Activated CD8-positive, alpha-beta memory T cell treated with anti-CD3 and anti-CD28 coated beads for 36 hours (primary cell): ENCODE measurements at places on chromosomes 1 and 21. TPM values are rescaled to one million over a fixed set of nuclear protein-coding genes. Genes with fewer than 3 reads are reported as not detected.

The DISP1 gene
- total RNA-seq: 2.1 TPM

The MAP3K21 gene
- total RNA-seq: 5.0 TPM

The STIL gene
- 21.9 TPM for total RNA-seq

The CFAP107 gene
- not detected for total RNA-seq

The SERTAD4 gene
- not detected for total RNA-seq
